ENCODE measurements at places on chromosomes 5 and 9. TPM values are rescaled to one million over a fixed set of nuclear protein-coding genes. Genes with fewer than 3 reads are reported as not detected.

- DNase-seq: no peak
Observed at GRCh38 chr9:105296877-105297287, 52.4 kb downstream of the SLC44A1 start.

DNA sequence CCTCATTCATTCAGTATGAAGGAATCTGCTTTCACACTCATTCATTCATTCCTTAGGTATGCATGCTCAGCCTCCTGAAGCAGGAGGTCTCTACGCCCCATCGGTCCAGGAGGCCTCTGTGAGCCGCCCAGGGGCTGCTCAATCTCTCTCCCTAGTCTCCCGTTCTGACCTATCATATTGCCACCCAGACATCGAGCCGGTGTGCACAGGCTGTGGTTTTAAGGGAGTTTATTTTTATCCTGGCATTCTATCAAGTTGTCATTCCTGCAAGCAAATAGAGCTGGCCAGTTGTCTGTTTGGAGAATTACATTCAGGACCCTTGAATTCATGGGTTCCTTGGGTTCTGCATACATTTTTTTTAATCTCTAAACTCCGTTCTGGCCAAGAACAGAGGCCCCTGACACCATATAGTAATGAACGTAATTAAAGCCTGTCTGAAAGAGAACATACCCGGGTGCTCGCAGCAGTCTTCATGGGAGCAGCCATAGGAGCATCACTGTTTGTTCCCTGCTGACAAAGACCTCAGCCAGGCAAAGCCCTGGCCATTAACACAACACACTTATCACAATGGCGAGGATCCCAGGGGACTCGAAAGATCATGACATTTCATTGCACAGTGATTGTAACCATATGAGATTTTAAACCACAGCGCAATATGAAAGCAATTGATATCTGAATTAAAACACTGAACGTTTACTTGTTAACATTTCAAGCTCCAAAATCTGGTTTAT is 80.9 kb downstream of the ADAMTS16 start:
- DNase-seq: no peak

GFPT2 gene
- 3.2 TPM for total RNA-seq

DNA sequence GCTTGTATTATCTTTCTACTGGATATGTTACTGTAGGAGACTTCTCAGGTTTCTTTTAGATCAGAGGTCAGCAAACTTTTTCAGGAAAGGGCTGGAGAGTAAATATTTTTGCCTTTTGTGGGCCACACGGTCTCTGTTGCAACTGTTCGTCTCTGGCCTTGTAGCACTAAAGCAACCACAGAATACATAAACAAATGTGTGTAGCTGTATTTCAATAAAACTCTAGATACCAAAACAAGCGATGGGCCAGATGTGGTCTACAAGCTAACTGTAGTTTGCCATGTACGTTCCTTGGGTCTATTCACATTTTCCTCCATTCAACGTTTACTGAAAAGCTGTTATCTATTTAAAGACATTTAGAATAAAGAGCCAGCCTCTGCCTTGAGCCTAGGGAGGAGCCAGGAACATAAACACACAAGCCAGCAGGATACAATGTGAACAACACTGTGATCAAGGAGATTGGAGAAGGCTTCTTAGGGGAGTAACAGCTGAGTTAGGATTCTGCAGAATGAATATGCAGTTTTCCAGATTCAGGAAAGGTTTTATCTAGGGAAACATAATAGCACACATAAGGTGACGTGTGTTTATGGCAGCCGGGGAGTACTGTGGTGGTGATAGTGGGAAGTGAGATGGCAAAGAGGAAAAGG is 33.0 kb upstream of the HOMER1 start:
- DNase-seq: no peak

DNA sequence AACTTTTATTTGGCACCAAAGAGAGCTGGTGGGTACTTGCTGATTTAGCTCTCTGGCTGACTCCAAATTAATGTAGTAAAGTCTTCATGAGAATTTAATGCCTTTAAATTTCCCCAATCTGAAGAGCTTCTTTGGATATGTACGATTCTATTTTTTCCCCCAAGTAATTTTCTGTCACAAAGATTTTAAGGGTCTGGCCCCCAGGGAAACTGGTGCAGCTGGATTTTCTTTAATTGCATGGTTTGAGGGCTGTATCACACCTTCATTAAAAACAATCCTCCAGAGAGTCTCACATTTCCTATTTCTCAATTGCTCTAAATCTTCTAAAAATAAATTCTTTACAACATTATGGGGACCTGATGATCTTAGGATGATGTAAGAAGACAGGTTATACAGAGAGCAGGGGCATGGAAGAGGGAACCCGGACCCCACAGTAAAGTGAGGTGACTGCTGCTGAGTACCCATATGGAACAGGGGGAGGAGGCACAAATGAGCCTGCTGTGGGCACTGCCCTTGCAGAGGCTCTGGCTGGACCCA is 158.9 kb downstream of the ENTREP1 start:
- no peak for DNase-seq

KIF2A gene
- 30.8 TPM for total RNA-seq

- DNase-seq: peak; percentile 74
Observed at GRCh38 chr5:88883059-88883835, at the start of gene MEF2C. TSS of gene MEF2C (minus strand) at chr5:88883184. CDS start at chr5:88823788, 59,396 bp downstream.

DNA sequence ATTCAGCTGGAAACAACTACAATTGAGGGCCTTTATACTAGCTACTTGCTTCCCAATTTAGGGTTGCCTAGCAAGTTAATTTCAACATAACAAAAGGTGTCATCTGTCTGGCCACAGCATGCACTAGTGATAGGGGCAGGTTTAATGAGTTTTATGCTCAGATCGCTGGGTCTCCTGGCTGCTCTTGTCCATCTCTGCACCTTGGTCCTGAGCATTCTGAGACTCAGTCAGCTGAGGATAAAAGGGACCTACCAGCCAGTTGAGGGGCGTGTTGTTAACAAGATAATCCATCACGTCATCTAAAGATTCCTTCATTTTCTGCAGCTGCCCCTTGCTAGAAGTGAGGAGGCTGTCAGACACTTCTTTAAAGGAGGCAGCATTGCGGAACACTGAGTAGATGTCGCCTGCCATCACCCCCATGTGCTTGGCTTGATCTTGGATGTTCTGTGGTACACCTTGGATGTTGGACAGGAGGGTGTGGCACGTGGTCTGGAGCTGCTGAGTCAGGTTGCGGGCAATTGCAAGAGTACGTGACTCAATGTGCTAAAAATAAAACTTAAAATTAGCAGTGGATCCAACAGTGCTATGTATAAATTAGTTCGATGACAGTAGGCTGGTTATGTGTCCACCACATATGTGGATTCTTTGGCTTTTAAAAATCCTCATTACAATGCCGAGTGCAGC is 11.0 kb downstream of the PLIN2 start:
- DNase-seq: no peak

Measured in colonic mucosa (tissue), 4 donors.